ENCODE measurements at places on chromosomes 12 and 14.

DNA sequence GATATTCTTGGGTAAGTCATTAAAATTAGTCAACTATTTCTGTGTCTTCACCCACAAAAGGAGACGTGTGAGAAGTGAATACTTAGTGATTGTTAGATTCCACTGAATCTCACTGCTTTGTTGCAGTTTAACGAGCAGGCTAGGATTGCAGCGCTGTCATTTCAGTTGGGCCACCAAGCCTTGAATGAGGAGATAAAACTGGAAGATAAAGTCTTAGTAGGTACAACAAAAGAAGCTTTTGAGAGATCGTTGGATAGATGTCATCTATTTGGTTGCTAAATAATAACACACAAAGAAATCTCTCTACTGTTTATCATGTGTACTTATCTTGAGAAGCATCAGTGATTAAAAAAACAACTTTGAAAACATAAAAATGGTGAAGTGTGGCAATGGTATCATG is 132.3 kb downstream of the RGS6 start:
- DNase-seq, result no peak

GRCh38 chr12:5565933-5566599 is 134.2 kb downstream of the NTF3 start:
- DNase-seq, result no peak

GRCh38 chr14:51844081-51844881 is 16.1 kb upstream of the GNG2 start:
- no peak for DNase-seq

GRCh38 chr14:80587096-80587724 is 354.3 kb downstream of the CEP128 start:
- peak; percentile 24 for DNase-seq

GRCh38 chr14:54686871-54687749 is 120.2 kb downstream of the SAMD4A start:
- no peak for DNase-seq

- DNase-seq, result no peak
Observed at GRCh38 chr12:118734266-118734665, 247.1 kb upstream of the SRRM4 start.

DNA sequence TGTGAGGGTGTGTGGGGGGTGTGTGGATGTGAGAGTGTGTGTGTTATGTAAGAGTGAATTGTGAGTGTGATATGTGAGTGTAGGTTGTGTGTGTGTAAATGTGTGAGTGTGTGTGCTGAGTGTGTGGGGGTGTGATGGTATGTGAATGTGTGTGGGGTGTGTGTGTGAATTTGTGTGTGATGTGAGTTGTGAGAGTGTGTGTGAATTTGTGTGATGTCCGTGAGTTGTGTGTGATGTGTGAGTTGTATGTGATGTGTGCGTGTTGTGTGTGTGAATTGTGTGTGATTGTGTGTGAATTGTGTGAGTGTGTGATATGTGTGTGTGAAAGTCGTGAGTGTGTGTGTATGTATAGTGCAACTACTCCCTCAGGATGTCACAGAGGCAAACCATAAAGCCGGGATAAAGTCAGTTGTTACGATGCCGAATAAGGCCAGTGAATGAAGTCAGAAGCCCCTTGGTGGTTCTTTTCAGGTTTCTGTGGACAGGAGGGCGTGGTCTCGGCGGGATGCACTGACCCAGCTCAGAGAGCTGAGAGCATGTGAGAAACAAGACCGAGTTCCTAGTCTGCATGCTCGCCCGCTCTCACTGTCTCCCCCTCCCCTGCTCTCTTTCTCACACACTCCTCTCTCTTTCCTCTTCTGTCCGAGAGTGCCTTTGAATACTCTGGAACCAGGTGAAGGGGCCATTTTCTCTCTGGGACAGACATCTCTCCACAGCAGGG is 71.8 kb upstream of the MAX start:
- peak; percentile 45 for DNase-seq

GRCh38 chr12:388541-389141 is 479 bp downstream of the KDM5A start:
- no peak for DNase-seq

DNA sequence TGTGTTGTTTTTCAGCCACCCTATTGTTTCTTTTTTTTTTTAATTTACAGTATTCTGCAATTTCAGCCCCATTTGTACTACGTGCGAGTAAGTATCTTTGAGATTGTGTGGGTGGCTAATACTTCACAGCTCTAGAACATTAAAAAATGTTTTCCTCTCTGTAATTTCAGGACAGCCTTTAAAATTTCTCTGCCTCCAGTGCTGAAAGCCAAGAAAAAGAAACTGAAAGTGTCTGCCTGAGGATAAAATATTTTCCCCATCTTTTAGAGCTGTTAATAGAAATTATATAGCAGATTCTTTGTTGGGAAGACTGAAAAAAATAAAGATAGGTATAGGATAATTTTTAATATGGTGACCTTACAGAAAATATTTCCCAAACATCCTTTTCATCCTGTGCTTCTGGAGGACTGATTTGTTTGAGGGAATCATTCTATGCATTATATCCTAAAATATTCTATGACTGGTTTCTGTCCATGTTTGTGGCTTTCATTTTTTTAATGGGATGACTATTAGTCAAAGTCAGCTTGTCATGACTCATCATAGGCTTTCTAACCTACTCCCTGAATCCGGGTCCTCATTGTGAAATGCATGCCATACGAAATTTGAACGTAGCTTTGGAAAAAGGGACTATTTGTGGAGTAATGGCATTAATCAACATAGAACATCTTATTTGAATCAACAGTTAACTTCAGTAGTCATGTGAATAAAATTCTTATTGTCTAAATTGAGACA is 10.8 kb upstream of the TCTN2 start:
- DNase-seq, result no peak

Data from brain (organoid and tissue), 16 donors.